Renal cortical epithelial cell (primary cell): ENCODE measurements at places on chromosomes 7 and 10. TPM values are rescaled to one million over a fixed set of nuclear protein-coding genes. Genes with fewer than 3 reads are reported as not detected.

- DNase-seq: no peak
These were observed 356.6 kb downstream of the SH2D4B start for GRCh38 chr10:80894311-80894791.

- DNase-seq: no peak
These were observed 19.0 kb downstream of the FAM53B start for GRCh38 chr10:124725171-124725631.

The ACHE gene
- 0.94 and 1.2 TPM in 2 replicates for total RNA-seq

DNA sequence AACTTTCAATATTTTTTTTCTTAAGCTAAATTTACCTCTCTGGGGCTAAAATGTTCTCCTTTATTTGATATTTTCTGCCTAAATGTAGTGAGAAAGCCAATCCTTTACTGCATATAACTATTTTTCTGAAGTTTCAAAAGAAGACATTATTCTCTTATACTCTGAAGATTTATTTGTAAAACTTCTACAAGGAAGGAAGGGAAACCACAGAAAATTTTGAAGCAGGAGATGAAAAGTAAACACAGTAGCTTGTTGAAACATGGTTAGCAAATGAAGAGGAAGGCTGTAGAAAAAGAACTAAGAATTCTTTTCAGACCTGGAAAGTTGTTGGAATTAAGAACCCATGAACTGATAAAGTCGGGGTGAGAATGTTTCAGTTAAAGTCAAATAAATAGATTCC, 330.3 kb downstream of the HGF start:
- no peak for DNase-seq

DNA sequence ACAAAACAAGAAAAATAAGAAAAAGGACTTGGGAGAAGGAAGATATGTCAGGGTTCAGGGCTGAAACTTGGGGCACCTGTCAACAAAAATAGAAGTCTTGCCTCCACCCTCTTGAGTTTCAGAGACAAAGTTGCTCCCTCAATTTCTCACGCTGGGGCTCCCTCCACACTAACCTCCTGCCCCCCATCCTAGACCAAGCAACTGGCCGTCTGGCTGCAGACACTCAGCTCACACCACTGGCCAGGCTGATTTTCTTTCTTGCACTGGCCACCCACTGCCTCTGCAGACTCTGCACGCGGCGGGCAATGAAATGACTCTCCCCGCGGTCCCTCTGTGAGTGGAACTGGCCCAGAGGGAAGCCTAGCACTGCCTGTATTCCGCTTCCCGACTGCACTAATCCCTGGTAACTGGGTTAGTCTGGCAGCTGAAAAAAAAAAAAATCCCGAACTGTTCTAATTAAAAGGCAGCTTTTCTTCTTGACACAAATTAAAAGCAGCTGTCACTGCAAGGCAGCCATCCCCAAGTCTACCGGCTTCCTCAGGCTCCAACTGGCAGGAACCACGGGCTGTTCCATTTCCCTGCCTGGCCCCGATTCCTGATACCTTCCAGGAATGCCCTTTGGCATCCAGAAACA, 83.5 kb downstream of the SPDYE5 start:
- no peak for DNase-seq

GRCh38 chr10:126349101-126349500, 39.2 kb downstream of the ADAM12 start:
- DNase-seq: no peak

The ITPRID1 gene
- total RNA-seq: not detected in 2 replicates

- no peak for DNase-seq
These were observed 324.5 kb downstream of the PHF14 start for GRCh38 chr7:11298220-11298619.

- no peak for DNase-seq
These were observed 65.2 kb upstream of the TM9SF3 start for GRCh38 chr10:96651998-96652431.

The IDI2 gene
- total RNA-seq: not detected in 2 replicates

GRCh38 chr7:91767820-91768219, 112.7 kb downstream of the MTERF1 start:
- DNase-seq: no peak

DNA sequence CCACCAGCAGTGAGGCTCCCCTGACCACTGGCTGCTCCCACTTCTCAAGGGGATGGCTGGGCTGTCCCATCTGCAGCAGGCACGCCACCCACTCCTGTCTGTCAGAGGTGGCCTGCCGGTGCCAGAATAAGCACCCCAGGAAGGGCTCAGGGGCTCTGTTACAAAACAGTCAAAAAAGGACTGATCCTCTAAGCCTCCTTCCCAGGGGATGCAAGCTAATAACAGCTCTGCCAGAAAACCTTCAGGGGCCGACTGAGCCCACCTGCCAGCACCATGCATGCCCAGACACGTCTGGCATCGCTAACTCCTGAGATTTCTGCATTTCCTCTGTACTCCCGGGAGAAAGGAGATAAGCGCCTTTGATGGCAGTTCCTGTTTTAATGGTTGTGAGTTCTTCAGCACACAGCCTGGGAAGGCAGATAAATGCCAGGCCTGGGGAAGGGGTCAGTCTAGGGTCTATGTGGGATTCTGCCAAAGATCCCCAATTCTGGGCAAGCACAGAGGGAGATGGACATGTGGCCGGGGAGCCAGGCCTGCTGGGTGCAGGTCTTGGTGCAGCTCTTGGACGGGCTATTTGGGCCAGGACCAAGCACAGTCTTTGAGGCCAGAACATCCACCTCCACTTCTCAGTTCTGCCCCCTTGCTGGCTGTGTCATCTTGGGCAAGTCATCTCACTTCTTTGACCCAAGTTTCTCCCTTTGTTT, 128.4 kb downstream of the ARHGAP22 start:
- no peak for DNase-seq

The NACAD gene
- 1.0 and 7.4 TPM in 2 replicates for total RNA-seq

The LBX1 gene
- not detected in 2 replicates for total RNA-seq

The PARD3 gene
- 154 and 189 TPM in 2 replicates for total RNA-seq

The SLC16A12 gene
- total RNA-seq: 27.6 and 110 TPM in 2 replicates

The SGCE gene
- 66.0 and 129 TPM in 2 replicates for total RNA-seq

The NEUROD6 gene
- total RNA-seq: not detected in 2 replicates

DNA sequence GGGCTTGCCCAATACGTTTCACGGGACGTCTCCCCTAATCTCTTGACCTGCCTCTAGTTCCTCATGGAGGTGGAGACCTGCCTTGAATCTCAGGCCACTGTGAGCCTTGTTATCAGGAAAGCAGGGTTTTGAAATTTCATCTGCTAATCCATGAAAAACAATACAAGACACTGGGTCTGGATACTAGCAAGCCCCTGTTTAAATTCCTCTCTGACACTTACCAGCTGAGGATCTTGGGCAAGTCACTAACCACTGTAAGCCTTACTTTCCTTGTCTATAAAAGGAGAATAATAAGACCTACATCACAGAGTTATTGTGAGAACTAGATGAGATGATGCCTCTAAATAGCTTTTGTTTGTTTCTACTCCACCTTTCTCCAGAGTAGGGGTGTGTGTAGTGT, 303.6 kb downstream of the FGFR2 start:
- DNase-seq: no peak

The PPP1R3A gene
- total RNA-seq: not detected in 2 replicates

- no peak for DNase-seq
These were observed 183.6 kb downstream of the LRRC4 start for GRCh38 chr7:127847641-127848040.

DNA sequence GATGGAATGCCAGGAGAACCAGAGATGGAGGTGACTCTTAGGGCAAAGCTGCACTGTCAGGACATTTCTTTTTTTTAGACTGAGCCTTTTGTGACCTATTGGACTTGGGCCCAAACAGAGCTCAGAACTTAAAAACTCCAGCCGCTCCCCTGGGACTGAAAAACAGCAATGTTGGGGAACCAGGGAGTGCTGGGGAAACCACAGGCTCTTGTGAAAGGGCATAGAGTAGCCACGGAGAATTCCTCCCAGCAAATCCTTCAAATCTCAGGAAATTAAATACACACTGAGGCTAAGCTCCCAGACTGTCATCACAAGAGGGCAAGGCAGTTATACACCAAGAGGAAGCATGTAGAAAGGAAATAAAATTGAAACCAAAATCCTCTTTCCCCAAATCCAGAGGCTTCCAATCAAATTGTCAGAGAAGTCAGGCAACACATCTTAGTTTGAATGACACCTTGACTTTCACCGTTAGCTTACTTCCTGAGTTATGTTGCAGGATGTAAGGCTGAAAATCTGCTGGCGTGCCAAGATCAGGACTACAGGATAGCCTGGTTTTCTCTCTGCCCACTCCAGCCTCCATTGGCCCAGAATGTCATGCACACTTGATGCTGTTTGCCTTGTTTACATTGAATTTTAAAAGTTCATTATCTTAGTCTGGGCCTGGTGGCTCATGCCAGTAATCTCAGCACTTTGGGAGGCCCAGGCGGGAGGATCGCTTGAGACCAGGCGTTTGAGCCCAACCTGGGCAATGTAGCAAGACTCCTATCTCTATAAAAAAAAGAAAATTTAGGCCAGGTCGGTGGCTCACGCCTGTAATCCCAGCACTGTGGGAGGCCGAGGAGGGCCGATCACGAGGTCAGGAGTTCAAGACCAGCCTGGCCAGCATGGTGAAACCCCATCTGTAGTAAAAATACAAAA, 2.6 kb upstream of the RFC2 start:
- DNase-seq: peak; percentile 47

- no peak for DNase-seq
These were observed 173.9 kb upstream of the SLC25A13 start for GRCh38 chr7:96495751-96496216.

DNA sequence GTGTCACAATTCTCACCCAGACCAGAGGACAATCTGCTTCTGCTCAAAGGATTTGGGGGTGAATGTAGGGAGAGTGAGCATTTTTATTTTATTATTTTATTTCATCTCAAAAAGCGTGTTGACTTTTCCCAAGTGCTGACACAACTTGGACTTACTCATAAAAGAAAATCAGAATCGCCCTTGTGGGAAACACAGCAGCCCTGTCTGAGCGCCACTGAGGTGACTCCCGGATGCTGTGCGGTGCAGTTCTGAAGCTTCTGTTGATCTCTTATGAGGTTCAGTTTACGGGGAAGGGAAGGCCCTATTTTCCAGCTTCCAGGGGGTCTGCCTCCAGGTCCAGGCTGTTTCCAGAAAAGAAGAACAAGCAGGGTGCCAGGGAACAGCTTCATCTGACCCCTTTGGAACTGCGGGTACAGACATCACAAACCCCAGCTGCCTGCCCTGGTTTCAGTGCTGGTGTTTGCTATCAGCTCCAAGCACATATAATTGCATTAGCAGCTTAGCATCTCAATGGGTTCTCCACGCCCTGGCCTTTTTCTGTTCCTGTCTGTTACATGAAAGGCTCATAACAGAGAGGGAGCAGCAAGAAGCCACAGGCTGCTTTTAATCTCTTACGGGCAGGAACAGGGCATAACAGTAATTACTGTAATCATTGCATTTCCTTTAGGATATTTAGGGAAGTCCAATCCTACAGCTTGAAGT, 52.4 kb downstream of the PARP12 start:
- no peak for DNase-seq

The CYP3A7 gene
- not detected in 2 replicates for total RNA-seq

DNA sequence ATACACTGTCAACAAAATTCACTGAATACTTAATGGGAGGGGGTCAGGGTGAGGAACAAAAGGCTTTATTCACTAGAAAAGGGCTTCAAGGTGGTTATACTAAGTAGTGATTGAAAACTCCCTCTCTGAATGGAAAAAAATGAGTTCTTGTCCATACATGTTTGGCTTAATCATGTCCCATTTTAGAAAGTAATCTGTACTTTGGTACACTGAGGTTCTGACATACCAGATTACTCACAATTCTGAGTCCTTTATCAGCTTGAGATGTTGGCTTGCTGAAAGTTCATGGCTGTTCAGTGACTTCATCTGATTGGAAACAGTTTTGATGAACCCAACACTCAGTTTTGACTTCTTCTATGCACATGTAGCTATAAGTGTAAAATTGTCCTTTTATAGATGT, 12.8 kb upstream of the NOBOX start:
- no peak for DNase-seq

- no peak for DNase-seq
These were observed 503.8 kb downstream of the LRMDA start for GRCh38 chr10:75935240-75935639.

GRCh38 chr10:76032700-76033039, 601.2 kb downstream of the LRMDA start:
- no peak for DNase-seq

The ADAM22 gene
- 1.2 and 1.6 TPM in 2 replicates for total RNA-seq

GRCh38 chr10:94626476-94626875, 57.1 kb upstream of the CYP2C18 start:
- no peak for DNase-seq

- DNase-seq: peak; percentile 52
These were observed 902.4 kb downstream of the LRMDA start for GRCh38 chr10:76333796-76334195.

GRCh38 chr7:77752016-77752415, 46.2 kb downstream of the TMEM60 start:
- DNase-seq: no peak

The SP4 gene
- 4.3 and 10.7 TPM in 2 replicates for total RNA-seq

DNA sequence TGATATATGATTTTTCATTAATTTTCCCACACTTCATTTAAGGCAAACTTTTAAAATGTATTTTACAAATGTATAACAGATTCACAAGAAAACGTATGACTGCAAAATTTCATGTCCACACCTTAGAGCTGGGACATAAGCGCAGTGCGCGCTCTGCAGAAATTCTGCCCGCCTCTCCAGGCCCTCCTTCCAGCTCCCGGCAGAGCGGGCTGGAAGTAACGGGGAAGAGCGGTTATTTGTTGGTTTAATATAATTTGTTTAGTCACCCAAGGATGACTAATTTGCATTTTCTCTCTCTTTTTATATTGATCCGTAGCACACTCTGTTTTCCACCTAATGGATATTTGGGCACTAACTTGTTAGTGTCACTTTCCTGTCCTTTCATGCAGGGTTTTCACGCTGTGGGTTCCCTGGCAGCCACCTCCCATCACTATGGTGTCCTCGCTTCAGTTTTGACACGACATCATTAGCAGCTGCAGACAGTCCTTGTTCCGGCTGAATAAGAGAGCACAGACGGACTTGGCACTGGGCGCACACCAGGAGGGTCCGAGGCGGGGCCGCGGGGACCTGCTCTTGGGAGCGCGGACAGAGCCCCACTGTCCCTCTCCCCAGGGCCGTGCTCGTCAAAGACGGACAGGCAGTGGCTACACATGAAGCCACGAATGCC, 129.2 kb upstream of the SEC61G start:
- DNase-seq: no peak

GRCh38 chr7:28104041-28104541, 76.5 kb downstream of the JAZF1 start:
- no peak for DNase-seq

DNA sequence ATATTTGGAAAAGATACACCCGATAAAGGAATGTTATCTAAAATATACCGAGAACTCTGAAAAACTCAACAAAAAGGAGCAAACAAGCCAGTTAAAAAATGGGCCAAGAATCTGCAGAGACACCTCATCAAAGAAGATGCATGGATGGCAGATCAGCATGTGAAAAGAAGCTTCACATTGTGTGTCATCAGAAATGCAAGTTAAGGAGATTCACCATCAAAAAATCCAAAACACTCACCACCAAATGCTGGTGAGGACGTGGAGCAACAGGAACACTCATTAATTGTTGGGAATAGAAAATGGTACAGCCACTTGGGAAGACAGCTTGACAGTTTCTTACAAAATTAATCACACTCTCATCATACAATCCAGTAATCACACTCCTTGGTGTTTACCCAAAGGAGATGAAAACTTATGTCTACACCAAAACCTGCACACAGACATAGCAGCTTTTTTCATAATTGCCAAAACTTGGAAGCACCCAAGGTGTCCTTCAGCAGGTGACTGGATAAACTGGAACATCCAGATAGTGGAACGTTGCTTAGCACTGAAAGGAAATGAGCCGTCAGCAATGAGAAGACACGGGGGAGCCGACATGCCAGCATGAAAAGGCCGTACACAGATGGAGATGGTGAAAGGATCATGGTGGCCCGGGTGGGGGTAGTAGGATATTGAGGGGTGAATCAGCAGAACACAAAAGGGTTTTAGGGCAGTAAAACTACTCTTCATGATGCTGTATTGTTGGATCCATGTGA, 27.9 kb upstream of the PWWP2B start:
- DNase-seq: no peak
